Uterus (tissue), 4 donors: ENCODE measurements at places on chromosomes 4 and X. TPM values are rescaled to one million over a fixed set of nuclear protein-coding genes. Genes with fewer than 3 reads are reported as not detected.
A peak's percentile ranks its signal among the peaks of the same experiment; 100 is the strongest.

DNA sequence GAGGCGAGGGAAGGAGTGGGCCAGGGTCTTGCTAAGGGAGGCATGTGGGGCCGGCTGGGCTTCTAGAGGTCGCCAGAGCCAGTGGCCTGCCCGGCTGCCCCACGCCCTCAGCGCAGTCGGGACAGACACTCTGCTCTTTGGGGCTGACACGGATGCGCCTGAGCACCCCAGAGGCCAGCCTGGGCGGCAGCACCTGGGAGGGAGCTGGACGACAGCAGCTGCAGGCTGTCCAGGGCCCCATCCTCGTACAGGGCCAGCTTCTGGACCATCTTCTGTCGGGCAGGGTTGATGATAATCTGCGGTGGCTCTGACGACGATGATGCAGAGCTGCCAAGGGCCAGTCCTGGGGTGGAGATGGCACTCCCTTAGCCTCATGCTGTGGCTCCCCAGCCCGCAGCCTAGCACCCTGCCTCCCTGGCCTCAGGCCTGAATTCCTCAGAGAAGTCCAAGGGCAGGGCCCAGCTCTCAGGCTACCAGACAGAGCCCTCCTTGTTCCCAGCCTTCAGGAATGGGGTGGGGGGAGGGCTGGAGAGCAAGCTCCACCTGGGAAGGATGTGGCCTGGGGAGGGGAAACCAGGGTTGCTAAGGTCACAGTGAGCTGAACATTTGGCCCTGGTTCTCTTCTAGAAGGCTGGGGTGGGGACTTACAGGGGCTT, 7.2 kb downstream of the IRAK1 start:
- no peak for DNase-seq
- H3K27me3 ChIP-seq: no peaks in the 10 kb centered on the region
- no peak overlapping the region for H3K27ac ChIP-seq
- H3K36me3 ChIP-seq: no peaks in the 10 kb centered on the region

DNA sequence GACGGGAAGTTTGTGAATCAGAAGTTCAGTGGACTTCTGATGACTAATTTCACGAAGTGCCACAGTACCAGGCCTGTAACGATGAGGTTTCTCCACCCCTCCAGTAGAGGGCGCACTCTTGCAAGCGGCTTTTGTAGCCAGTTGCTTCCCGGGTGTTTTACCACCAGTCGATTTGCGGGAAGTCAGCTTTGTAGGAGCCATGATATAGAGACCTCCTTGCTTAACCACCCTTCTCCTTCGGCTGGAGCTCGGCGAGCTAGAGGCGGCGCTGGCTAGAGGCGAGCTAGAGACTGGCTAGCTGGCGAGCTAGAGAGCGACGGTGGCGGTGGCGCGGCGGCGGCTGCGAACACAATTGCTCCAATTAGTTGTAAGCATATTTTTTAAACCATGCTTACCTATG, 72.0 kb downstream of the IL1RAPL1 start:
- H3K36me3 ChIP-seq: no peaks in the 10 kb centered on the region
- H3K4me1 ChIP-seq: no peaks in the 10 kb centered on the region
- no peaks in the 10 kb centered on the region for H3K27me3 ChIP-seq
- H3K27ac ChIP-seq: no peak overlapping the region

DNA sequence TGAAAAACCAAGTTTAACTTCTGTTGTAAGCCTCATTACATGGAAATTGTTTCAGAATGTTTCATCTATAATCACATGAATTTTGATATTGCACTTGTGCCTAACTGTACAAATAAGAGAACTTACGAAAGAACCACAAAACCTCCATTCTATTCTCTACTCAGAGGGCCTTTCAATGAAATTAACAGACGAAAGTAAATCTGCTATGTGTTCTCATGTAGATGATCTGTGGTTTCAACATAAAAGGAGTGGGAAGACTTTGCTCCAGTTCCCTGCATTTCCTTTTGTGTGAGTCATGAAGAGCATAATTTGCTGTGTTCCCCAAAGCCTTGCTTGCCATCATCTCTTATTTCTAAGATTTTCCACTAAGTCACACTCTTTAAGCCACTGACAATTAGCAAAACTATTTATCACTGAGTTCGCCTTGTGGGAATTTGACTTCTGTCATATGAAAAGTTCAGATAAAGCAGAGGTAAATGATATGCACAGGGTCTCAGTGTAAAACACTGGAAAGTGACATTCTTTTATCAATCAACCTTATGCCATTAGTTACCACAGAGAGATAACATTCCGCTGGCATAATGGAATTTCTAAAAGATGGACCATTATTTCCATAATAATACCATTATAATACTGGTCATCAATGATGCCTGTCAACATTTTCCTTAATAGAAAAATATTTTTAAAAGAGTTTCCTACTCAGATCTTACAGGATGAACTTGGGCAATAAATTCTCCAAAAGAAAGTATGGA, 329.8 kb downstream of the NR3C2 start:
- no peak for DNase-seq
- H3K27ac ChIP-seq: no peak overlapping the region
- H3K4me3 ChIP-seq: no peak overlapping the region

- H3K27ac ChIP-seq: no peak within 1 kb of the TSS
- H3K27me3 ChIP-seq: no peaks in the 10 kb centered on the region
- no peak within 1 kb of the TSS for H3K4me3 ChIP-seq
- no peak for DNase-seq
- no peaks in the 10 kb centered on the region for H3K36me3 ChIP-seq
These were observed at the start of gene SPP1 for GRCh38 chr4:87975466-87975865. Gene SPP1 (plus strand): TSS chr4:87975714. CDS start chr4:87976896, 1,182 bp downstream.

DNA sequence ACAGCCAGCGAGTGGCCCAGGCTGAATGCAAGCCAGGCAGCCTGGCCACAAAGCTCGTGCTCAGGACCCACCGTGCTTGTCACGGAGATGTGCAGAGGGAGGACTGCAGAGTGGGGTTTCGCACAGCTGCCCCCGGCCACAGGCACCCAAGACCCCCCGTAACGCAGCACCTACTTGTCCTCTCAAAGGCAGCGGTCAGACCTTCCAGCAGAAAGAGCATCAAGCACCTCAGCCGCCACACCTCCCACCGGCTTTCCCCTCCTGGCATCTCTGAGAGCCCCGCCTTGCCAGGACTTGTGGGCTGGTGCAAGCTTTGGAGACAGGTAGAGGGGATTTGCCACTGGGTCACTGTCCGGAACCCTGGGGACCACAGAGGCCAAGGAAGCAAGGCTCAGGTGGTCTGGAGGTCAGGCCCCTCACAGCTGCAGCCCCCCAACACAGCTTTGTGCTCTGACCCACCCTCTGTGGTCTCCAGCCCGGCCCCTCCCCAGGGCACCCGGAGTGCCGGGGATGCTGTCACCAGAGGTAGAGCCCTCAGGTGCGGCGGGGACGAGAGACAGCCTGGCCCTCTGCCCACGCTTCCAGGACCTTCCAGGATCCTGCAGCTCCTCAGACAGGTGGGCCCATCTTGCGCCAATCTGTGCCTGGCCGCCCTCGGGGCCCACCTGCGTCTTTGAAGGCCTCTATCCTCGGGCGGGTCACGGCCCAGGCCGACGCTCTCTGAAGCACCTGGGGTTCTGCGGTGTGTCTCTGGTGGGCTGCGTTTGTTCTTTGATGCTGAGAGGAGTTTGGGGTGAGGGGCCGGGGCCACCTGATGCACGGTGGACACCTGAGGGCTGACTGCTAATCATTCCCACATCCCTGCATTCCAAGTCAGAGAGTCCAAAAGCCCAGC, 34.4 kb upstream of the HMX1 start:
- H3K4me3 ChIP-seq: no peak overlapping the region
- no peaks in the 10 kb centered on the region for H3K27me3 ChIP-seq
- DNase-seq: peak; percentile 6

DNA sequence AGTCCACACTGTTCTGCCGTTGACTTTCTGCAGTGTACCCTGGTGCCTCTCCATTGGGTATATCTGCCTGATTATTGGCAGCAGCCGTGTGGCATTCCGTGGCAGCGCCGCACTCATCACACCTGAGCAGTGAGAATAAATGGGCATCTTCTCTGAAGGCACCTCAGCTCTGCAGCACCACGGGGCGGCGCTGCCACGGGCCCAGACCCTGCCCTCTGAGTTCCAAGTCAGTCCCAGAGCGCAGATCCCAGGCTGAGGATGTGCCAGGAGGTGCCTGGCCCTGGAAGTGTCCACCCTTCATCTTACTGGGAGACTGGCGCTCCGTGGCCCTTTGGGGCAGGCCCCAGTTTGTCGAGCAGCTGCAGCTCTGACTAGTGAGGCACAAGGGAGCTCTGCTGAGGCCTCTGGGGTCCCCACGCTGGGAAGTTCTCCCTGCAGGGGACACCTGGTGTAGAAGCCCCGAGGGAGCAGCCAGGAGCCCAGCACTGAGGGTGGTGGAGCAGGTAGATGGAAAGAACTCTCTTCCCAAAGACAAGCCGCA, 36.6 kb downstream of the TRMT44 start:
- no peaks in the 10 kb centered on the region for H3K27me3 ChIP-seq
- peaks cover 9% of the 10 kb centered on the region for H3K4me1 ChIP-seq

TMEM129 gene
- total RNA-seq: 99.7 TPM
